ENCODE measurements at places on chromosomes 1 and 21.
A peak's percentile ranks its signal among the peaks of the same experiment; 100 is the strongest.

- no peak for DNase-seq
Measured at GRCh38 chr1:216566641-216567205, 143.5 kb upstream of the USH2A start.

DNA sequence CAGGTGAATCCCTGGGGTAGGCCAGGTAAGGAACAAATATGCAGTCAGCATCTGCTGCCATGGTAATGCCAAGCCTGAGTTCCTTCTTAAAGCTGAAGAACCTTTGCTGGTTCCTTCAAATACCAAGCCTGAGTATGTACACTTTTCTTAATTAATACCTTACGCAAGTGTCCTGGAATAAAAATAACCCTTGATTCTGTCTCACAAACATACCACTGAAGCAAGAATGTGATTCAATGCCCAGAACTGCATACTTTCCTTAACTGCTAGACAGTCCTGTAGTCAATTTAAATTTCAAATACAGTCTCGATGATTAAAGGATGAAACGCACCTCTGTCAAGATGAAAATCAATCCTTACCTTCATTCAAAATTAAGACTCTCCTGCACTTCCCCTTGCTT, 634.0 kb upstream of the CHRM3 start:
- no peak for DNase-seq

GRCh38 chr1:31976401-31976800, 37.3 kb upstream of the KHDRBS1 start:
- DNase-seq = no peak

GRCh38 chr1:97427371-97427770, 493.5 kb downstream of the DPYD start:
- no peak for DNase-seq

- DNase-seq = no peak
Measured at GRCh38 chr1:198823626-198824025, 184.8 kb downstream of the PTPRC start.

DNA sequence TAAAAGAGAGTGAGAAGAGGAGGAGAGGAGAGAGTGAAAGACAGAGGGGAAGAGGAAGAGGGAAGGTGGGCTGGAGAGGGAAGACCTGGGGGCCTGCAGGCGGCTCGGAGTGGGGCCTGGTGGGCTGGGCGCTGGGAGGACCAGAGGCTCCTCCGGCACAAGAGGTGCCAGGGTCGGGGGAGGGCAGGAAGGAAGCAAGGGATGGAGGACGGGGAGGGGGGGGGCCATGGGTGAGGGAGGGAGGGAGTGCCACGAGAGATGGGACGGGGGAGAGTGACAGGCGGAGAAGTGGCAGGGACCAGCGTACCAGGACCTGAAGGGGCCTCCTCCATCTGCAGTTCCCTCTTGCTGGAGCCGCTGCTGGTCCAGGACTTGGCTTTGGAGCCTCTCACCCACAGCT, 87.7 kb downstream of the CASZ1 start:
- no peak for DNase-seq

DNA sequence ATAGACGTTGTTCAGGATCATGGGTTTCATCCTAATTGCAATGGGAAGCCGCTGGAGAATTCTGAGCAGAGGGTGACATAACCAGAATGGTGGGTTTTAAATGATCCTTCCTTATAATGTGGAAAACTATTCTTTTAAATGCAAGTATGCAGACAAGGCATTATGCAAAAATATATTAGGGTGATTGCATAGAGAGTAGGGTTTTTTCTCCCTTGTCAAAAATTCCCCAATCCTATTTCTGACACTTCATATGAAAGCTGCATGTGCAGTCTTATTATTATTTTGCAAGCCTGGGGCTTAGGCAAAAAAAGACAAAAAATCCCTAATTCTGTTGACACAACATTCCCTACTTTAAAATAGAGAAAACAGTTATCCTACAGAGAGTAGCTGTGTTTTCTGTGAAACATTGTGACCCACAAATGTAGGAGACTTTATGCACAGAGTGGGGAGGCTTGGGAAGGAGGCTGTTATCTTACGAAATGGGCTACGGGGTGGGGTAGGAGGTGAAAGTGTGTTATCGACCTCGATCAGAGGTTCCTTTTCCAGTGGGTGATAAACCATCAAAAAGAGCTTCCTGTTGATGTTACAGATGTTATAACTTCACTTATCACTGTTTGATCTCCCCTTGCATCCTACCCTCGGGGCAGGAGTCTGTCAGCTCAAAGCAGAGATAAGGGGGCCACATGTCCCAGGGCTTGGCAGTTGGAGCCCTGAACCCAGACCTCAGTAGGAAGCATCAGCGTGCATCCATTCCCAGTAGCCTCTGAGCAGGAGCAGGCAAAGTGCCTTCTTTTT, 27.2 kb downstream of the RHEX start:
- DNase-seq = no peak

DNA sequence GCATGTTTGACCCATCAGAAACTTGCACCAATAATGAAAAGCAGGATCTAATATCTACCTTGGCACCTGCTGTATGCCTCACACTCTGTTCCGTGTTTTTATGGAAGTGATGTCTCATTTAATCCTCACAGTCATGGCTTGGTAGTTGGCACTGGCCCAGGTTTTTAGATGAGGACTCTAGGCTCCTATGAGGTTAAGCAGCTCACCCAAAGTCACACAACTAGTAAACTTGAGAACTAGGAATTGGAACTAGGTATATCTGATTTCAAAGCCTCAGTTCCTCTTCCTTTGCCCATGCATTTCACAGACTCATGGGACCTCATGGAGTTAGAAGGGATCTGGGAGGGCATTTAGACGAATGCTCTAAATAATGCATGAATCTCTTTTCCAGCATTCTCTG, 21.3 kb upstream of the TARBP1 start:
- DNase-seq = no peak

DNA sequence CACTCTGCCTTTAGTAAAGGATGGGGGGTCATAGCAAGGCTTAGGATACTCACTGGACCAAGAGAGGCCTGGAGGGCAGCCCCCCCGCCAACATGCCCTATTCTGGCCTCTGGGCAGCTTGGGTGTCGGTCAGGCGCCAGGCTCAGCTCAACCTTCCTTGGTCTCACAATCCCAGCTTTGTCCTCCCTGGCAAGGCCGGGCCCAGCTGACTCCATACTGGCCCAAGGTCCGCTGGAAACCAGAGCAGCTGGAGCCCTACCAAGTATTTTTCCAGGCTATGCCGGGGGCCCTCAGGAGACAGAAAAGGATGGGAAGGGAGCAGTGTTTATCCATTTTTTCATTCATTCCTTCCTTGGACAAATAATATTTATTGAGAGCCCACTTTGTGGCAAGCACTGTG, 6.2 kb downstream of the FBXO2 start:
- no peak for DNase-seq

DNA sequence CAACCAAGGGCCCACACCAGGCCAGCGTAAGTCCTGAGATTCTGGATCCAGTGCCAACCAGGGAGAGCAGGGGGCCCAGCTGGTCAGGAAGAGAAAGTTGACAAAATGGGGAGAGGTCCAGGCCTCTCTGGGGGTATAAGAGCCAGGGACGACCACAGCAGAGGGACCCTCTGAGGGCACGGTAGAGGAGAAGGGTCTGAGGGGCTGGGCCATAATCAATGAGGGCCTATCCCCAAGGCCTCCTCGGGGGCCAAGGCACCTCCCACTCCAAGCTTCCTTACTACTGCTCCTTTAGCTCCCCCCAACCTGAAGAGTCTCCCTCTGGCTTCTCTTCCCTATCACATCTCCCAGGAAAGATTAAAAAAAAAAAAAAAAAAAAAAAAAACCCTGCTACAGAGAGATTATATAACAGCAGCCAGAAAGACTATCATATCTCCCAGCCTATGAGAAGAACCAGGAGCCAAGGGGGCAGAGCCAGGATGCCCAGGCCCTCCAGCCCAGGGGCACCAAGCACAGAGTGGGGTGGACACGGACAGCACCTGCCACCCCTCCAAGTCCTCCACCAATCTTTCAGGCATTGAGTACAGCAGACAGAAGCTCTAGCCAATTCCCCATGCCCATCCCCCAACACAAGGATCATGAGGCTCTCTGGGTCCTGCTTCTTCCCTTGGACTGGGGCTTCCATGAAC, 2.7 kb downstream of the MEF2D start:
- DNase-seq = no peak

DNA sequence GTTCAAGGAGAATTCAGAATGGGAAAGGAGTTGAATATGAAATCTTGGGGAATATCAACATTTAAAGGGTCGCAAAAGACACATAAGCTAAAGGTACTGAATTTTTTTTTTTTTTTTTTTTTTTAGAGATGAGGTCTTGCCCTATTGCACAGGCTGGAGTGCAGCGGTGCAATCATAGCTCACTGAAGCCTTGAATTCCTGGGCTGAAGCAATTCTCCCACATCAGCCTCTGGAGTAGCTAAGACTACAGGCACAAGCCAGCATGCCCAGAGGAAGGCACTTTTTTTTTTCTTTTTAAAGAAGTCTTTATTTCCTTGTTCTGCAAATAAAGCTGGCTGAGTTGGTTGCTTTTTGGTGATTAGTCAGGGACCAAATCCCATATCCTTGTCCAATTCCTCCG, 44.1 kb upstream of the RAB3GAP2 start:
- DNase-seq = no peak

GRCh38 chr1:51234721-51235425, 1.2 kb upstream of the RNF11 start:
- peak; percentile 87 for DNase-seq

DNA sequence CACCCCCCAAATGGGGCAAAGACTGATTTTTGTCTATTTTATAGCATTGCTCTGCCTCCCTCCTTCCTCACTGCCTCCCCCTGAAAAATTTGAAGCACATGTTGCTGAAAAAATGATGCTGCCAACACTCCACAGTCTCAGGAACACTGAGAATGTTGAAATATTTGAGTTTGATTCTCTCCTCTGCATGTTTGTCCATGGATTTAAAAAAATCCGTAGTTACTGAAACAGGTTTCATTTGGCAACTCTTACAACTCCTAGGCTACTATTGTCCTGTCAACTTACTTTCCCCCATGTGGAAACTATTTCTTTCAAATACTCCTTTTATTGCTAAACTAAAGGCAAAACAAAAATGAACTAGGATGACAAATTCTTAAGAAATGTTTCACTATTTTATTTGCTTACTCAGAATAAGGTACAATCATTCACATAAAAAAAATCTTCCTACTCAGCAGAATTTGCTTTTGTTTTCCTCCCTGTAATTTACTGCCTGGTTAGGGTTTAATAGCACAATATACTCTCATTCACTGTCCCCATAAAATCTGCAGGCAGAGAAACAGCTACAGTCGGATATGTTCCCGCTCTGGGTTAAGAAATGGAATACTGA, 50.2 kb downstream of the C21orf91 start:
- no peak for DNase-seq

DNA sequence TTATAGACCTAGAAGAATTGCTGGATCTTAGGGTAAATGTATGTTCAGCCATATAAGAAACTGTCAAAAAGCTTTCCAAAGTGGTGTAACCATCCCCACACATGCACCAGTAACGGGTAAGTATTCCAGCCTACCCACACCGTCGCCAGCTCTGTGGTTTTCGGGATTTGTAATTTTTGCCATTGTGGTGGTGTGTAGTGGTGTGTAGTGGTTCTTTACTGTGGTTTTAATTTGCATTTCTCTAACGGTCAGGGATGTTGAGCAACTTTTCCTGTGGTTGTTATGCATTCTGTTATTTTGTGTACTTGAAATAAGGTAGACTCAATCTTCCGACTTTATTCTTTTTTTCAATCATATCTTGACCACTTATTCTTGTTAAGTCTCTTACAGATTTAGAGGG, 342.4 kb upstream of the AJAP1 start:
- DNase-seq = no peak

- no peak for DNase-seq
Measured at GRCh38 chr1:245310571-245311531, 156.1 kb downstream of the KIF26B start.

DNA sequence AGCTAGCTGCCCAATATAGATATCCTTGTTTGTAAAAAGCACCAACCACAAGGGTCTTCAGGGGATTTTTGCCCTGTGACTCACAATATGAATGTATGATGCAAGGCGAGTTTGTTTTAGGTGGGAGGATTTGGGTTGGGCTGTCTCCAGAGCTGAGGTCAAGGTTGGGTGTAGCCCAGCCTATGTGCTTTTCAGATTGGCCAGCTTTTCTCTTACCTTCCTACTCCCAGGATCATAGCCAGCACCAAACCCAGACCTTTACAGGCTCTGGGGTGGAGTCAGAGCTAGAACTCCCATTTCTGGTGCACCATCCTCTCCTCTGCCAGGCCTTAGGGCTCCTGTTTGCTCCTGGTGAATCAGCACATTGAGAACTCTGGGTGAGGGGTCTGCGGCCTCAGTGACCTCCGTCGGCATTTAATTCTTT, 55.6 kb upstream of the GCLM start:
- DNase-seq = no peak

- no peak for DNase-seq
Measured at GRCh38 chr1:168742386-168742785, 13.4 kb upstream of the DPT start.

GRCh38 chr1:231192620-231193163, 30.8 kb downstream of the TRIM67 start:
- DNase-seq = peak; percentile 70

DNA sequence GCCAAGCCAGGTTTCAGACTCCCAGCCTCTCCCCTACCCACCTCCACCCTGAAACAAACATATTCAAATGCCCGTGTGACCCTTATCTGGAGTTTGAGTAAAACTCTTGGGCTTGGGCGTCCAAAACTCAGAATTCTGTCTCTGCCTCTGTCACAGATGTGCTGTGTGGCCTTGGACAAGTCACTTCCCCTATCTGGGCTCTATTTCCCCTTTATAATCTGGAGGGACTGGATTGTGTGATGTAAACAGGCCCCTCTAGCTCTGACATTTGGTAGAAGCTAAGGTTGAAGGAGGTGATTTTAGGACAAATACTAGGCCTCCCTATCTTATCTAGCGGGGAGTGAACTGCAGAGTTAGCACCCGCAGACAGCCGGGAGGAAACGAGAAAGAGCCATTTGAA, 67.5 kb downstream of the IGSF21 start:
- DNase-seq = no peak

DNA sequence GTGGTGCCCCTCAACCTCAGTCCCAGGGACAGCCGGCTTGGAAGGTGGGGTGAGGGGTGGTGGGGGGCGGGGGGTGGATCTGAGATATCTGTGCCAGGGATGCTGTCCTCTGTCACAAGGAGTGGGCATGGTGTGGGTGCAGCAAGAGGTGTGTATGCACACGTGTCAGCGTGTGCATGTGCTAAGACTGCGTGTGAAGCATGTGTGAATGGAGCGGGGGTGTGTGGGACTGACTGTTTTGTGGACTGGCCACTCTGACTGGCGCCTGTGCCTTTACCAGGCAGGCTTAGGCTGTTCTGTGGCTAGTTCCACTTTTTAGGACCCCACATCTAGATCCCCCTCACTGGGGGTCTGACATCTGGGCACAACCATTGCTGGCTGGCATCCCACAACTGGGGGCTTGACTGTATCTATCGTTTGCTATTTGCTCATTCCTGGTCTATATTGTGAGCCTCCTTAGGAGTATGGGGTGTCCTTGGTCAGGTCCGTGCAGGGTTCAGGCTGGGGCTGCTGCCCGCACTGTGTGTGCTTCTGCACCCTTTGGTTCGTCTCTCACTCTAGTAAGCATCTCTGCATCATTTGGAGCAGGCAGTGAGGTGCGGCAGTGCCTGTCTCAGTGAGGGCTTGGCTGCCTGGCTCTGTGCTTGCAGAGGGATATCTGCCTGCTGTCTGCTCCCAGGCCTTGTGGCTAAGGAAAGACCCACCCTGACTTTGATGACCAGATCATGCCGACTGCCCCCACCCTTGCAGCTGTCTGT, 1.9 kb downstream of the AMPD2 start:
- DNase-seq = no peak

- DNase-seq = no peak
Measured at GRCh38 chr1:98842241-98842640, 162.4 kb downstream of the PLPPR5 start.

GRCh38 chr1:115596080-115596780, 45.5 kb upstream of the VANGL1 start:
- DNase-seq = no peak

- DNase-seq = no peak
Measured at GRCh38 chr1:89692601-89693521, 59.9 kb downstream of the LRRC8C start.

Measured in COR-L47 (cell line).